ENCODE measurements at places on chromosomes 5 and 9. TPM values are rescaled to one million over a fixed set of nuclear protein-coding genes. Genes with fewer than 3 reads are reported as not detected.

Gene ZNF618
- total RNA-seq: 60.8 TPM

Gene FYB1
- not detected for total RNA-seq

Gene POLR3G
- total RNA-seq: 10.6 TPM

Gene TRMO
- 11.4 TPM for total RNA-seq

Gene STK32A
- 0.61 TPM for total RNA-seq

Gene NKD2
- 20.6 TPM for total RNA-seq

Gene GABRA1
- not detected for total RNA-seq

Gene ARL14EPL
- not detected for total RNA-seq

Gene CDC20B
- not detected for total RNA-seq

Gene RBM18
- 20.7 TPM for total RNA-seq

Gene TSSK1B
- total RNA-seq: 0.16 TPM

Gene LCN15
- not detected for total RNA-seq

Gene LHX2
- 0.19 TPM for total RNA-seq

Gene NDUFA8
- total RNA-seq: 51.4 TPM

Gene PCDHGA9
- total RNA-seq: 0.86 TPM

Gene MUSK
- not detected for total RNA-seq

Gene GFRA3
- 9.7 TPM for total RNA-seq

Gene MEIKIN
- total RNA-seq: not detected

Gene ACTBL2
- not detected for total RNA-seq

Gene KCTD16
- 0.52 TPM for total RNA-seq

Gene STING1
- total RNA-seq: 0.23 TPM

Gene SH2D3C
- 6.0 TPM for total RNA-seq

Gene MYOT
- not detected for total RNA-seq

Gene DNM1
- 84.0 TPM for total RNA-seq

Gene LCP2
- total RNA-seq: not detected

Gene SGCD
- 0.33 TPM for total RNA-seq

Gene TMEM245
- total RNA-seq: 38.7 TPM

Gene SIT1
- not detected for total RNA-seq

Data from neural crest cell (in vitro differentiated cells).